ENCODE measurements at places on chromosomes 16 and 17.

DNA sequence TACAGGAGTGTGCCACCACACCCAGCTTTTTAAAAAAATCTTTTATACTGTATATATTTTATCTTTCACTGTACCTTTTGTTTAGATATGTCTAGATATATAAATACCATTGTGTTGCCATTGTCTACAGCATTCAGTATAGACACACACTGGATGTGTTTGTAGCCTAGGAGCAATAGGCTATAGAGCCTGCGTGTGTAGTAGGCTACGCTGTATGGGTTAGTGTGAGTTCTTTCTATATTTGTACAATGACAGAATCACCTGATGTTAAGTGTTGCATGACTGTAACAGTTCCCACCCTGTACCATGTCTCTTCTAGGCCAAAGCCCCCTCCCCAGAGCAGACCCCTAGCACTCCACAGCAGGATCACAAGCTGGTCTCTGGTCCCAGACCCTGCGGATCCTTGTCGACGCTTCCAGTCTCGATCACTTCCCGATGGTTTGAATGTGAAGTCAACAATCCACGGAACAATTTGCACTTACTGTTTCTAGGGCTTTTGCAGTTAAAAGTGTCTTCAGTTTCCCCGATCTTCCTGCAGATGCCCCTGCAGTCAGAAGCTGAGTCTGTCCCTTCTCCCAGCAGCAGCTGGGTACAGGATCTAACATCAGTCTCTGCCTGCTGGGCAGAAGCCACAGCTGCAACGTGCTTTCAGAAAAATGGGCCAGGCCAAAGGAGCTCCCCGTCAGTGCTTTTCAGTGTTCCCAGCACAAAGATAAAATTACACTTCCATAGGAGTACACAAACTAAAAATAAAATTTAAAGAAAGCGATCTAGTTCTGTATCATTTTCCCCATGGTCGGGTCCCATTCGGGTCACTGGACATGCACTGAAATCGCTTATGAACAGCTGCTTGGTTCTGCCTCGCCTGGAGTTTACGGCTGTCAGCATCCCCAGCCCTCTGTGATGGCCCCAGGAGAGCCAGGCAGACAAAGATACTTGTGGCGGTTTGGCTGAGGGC, 35.4 kb downstream of the ADAM11 start:
- DNase-seq: no peak

- DNase-seq: no peak
Observed at GRCh38 chr16:86376837-86377236, 133.5 kb upstream of the FOXF1 start.

DNA sequence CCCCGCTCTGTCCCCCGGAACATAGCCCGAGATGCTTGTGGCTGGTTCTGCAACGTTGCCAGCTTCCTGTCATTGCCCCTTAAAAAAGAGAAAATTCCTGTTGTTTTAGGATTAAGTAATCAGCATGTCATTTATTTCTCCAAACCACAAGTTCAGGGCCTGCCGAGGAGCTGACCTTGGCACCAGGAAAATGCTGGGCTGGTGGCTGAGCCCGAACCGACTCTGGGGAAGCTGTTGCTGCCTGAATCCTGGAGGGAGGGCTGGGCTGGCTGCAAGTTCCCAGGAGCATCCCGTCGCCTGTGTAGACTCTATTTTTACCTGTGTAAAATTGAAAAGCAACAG, 130.9 kb upstream of the FOXF1 start:
- peak; percentile 78 for DNase-seq

GRCh38 chr17:16040710-16041251, 41.2 kb downstream of the TTC19 start:
- DNase-seq: peak; percentile 84

DNA sequence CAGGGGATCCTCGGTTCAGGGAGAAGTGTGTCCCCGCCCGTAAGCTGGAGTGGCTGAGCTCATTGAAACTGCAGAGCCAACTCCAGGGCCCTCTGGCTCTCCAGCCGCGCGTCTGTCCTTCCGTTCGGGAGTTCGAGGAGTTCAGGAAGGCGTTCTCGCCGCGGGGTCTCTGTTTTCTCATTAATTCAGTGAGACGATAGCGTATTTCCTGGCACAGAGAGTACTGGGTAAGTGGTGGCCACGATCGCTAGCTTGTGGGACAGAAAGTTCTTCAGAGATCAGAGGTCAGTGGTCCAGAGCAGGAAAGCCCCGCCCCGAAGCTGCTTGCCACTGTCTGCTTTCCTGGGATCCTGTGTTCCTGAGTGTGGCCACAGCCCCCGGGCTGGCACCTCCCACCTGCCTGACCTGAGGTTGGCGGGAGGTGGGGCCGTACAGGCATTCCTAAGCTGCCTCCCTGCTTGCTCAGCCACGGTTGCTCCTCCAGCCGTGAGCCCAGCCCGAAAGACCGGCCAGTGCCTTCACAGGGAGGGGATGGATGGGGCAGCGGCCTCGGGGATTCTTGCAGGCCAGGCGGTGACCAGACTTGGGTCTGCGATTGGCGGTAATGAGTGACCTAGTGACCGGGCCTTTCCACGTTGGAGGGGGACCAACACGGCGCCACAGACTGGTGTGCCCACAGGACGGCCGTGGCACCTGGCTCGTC, 8.9 kb downstream of the BAIAP2 start:
- peak; percentile 64 for DNase-seq

GRCh38 chr16:26050472-26050871, 358.7 kb downstream of the HS3ST4 start:
- no peak for DNase-seq

- peak; percentile 92 for DNase-seq
Observed at GRCh38 chr17:81471818-81472456, 40.7 kb downstream of the ACTG1 start.

- no peak for DNase-seq
Observed at GRCh38 chr17:31691251-31691905, 167.7 kb downstream of the COPRS start.

DNA sequence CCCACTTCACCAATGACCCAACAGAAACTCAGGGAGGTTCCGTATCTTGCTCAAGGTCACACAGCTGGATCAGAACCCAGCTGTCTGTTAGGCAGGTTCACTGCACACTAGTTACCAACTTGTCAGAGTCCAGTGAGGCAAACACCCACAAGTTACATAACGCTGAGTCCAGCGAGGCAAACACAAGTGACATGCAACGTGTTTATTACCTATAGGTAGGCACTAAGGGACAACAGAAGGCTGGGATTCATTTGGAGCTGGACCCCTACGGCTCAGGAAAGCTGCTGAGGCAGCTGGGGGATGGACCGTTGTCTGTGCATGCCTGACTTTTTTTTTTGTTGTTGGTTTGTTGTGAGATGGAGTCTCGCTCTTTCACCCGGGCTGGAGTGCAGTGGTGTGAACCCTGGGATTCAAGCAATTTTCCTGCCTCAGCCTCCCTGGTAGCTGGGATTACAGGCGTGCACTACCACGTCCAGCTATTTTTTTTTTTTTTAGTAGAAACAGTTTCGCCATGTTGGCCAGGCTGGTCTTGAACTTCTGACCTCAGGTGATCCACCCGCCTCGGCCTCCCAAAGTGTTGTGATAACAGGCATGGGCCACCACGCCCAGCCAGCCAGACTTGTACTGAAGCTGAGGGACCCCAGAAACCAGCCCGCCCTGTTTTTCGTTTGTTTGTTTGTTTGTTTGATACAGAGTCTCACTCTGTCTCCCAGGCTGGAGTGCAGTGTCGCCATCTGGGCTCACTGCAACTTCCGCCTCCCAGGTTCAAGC, 1.9 kb upstream of the RSAD1 start:
- no peak for DNase-seq

GRCh38 chr17:65485388-65486299, 75.8 kb downstream of the AXIN2 start:
- DNase-seq: peak; percentile 16

GRCh38 chr17:57422574-57423164, 166.3 kb downstream of the MSI2 start:
- peak; percentile 86 for DNase-seq

- DNase-seq: no peak
Observed at GRCh38 chr16:68750193-68750695, 13.2 kb downstream of the CDH1 start.

DNA sequence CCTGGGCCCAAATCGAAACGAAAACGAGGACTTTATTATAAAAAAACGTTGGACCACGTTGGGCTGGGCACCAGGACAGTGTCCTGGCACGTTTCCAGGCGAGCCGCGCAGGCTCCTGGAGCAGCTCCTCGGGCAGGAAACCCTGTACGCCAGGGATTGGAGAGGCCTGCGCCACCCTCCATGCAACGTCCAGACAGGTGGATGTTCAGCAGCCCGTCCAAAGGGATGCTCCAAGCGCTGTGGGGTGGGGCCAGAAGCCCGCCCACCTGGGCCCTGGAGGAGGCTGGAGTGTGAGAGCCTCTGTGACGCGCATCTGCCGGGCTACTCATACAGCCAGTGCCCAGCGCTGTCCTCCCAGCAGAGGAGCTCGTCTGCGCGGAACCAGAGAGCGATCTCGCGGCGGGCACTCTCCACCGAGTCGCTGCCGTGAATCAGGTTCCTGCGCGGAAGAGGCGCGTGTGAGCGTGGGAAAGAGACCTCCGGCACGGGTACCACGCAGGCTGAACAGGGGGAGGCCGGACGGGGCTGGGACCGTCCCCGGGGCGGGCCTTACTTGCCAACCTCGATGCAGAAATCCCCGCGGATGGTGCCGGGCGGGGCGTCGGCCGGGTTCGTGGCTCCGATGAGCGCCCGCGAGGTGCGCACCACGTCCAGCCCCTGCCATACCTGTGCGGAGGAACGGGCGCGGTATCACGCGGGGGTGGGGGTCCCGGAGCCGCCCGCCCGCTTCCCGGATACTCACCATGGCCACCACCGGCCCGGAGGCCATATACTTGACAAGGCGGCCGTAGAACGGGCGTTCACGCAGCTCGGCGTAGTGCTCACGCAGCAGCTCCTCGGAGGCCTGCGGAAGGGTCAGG, 785 bp downstream of the NME3 start:
- DNase-seq: peak; percentile 50

GRCh38 chr16:31472709-31473203, 804 bp downstream of the TGFB1I1 start:
- peak; percentile 96 for DNase-seq

GRCh38 chr17:12231355-12231682, 210.6 kb downstream of the MAP2K4 start:
- DNase-seq: peak; percentile 74
